ENCODE measurements at places on chromosomes 13 and 19. TPM values are rescaled to one million over a fixed set of nuclear protein-coding genes. Genes with fewer than 3 reads are reported as not detected.

MED4 gene
- 25.4 TPM for total RNA-seq

TFDP1 gene
- 34.9 TPM for total RNA-seq

ZNF575 gene
- total RNA-seq = 0.26 TPM

UPK1A gene
- not detected for total RNA-seq

LILRA6 gene
- not detected for total RNA-seq

PRDX2 gene
- total RNA-seq = 166 TPM

CD177 gene
- 0.33 TPM for total RNA-seq

SPC24 gene
- 3.9 TPM for total RNA-seq

PGLYRP2 gene
- total RNA-seq = not detected

C13orf42 gene
- not detected for total RNA-seq

ZNF616 gene
- 12.4 TPM for total RNA-seq

C19orf85 gene
- not detected for total RNA-seq

ADM5 gene
- 0.26 TPM for total RNA-seq

ZNF71 gene
- 7.7 TPM for total RNA-seq

CXCL17 gene
- not detected for total RNA-seq

CYP2S1 gene
- 3.5 TPM for total RNA-seq

S1PR5 gene
- under 0.01 TPM for total RNA-seq

AKAP11 gene
- total RNA-seq = 25.9 TPM

EEF1AKMT1 gene
- 7.6 TPM for total RNA-seq

SLC27A5 gene
- 6.7 TPM for total RNA-seq

RAB3A gene
- total RNA-seq = 2.0 TPM

ZNF888 gene
- 2.6 TPM for total RNA-seq

VSIG10L gene
- 0.26 TPM for total RNA-seq

ANGPTL4 gene
- total RNA-seq = 1.7 TPM

IZUMO2 gene
- not detected for total RNA-seq

ZNF540 gene
- 1.3 TPM for total RNA-seq

MZT1 gene
- total RNA-seq = 12.9 TPM

CGB2 gene
- total RNA-seq = not detected

SUPT5H gene
- total RNA-seq = 50.2 TPM

USP12 gene
- total RNA-seq = 23.6 TPM

ARHGAP33 gene
- total RNA-seq = 2.3 TPM

GPR4 gene
- total RNA-seq = not detected

ZNF135 gene
- 11.2 TPM for total RNA-seq

KLK5 gene
- not detected for total RNA-seq

RFX2 gene
- total RNA-seq = 9.6 TPM

APOC1 gene
- total RNA-seq = 8.0 TPM

Measured in fibroblast of lung (primary cell).